ENCODE measurements at places on chromosomes 13 and 19. TPM values are rescaled to one million over a fixed set of nuclear protein-coding genes. Genes with fewer than 3 reads are reported as not detected.

The CYP2S1 gene
- total RNA-seq, result not detected

The FGF14 gene
- total RNA-seq, result not detected

DNA sequence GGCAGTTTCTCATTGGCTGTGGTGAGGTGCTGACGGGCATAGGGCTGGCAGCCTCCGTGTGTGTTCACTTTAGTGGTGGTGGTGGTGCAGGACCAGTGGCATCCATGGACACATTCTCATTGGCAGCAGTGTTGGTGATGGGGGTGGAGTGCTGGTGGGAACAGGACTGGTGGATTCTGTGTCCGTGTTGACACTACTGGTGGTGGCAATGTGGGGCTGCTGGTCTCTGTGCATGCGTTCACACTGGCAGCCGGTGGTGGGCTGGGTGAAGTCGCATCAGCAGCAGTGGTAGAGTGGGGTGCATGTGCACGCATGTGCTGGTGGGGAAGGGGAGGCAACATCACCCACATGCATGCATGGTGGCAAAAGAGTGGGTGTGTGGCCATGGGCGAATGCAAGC lies 1471.4 kb upstream of the PCDH20 start:
- H3K4me3 ChIP-seq, result no peak overlapping the region
- DNase-seq, result no peak
- H3K4me1 ChIP-seq, result no peaks in the 10 kb centered on the region
- no peaks in the 10 kb centered on the region for H3K27me3 ChIP-seq
- no peak overlapping the region for H3K27ac ChIP-seq
- H3K36me3 ChIP-seq, result no peaks in the 10 kb centered on the region

DNA sequence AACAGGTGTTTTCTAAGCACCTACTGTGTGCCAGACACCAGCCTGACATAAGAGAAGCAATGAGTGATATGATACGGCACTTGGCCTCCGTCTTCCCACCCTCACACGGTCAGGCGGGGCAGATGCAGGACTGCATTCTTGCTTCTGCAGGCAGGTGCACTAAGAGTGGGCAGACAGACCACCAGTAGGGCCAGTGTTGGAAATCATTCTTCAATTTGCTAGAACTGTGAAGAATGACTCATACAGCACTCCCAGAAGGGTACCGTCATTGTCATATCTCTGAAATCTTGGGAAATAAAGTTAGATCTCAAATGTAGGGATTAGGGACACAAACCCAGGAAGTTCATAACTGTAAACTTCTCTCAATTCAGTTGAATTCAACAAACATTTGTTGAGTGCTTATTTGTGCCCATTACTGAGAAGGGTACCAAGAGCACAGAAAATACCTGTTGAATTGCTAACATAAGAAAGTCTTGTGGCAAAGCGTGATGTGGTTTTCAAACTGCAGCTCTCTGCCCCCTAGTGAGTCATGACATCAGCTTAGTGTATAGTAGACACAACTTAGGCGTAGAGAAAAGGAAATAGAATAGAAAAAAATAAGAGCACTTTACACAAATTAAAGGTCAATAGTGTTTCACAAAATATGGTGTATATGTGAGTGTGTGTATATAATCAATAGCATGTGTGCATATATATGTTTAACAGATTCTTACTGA lies 76.1 kb downstream of the TEX26 start:
- no peak overlapping the region for H3K4me3 ChIP-seq
- no peak overlapping the region for H3K27ac ChIP-seq
- H3K36me3 ChIP-seq, result no peaks in the 10 kb centered on the region
- H3K27me3 ChIP-seq, result peaks cover 13% of the 10 kb centered on the region
- no peaks in the 10 kb centered on the region for H3K4me1 ChIP-seq

DNA sequence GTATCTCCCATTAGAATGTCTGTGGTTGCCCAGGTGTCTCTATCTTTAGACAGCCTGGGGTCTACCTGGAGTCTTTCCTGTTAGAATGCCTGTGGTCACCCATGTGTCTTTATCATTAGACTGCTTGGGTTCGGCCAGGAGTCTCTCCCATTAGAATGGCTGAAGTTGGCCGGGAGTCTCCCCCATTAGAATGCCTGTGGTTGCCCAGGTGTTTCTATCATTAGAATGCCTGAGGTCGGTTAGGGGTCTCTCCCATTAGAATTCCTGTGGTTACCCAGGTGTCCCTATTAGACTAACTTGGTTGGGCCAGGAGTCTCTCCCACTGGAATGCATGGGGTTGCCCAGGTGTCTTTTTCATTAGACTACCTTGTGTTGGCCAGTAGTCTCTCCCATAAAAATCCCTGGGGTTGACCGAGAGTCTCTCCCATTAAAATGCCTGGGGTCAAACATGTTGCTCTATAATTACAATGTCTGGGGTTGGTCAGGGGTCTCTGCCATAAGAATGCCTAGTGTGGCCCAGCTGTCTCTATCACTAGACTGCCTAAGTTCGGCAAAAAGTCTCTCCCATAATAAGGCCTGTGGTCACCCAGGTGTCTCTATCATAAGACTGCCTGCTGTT lies 1448.7 kb downstream of the UQCRFS1 start:
- H3K27ac ChIP-seq, result no peak overlapping the region
- no peaks in the 10 kb centered on the region for H3K4me1 ChIP-seq
- no peaks in the 10 kb centered on the region for H3K36me3 ChIP-seq
- H3K27me3 ChIP-seq, result no peaks in the 10 kb centered on the region

GRCh38 chr19:51686171-51686570 lies 7.0 kb upstream of the SPACA6 start:
- H3K4me3 ChIP-seq, result no peak overlapping the region
- DNase-seq, result no peak
- H3K27ac ChIP-seq, result no peak overlapping the region
- H3K4me1 ChIP-seq, result peaks cover 15% of the 10 kb centered on the region
- H3K36me3 ChIP-seq, result no peaks in the 10 kb centered on the region

GRCh38 chr19:4703671-4704316 lies 19.8 kb downstream of the DPP9 start:
- no peak overlapping the region for H3K27ac ChIP-seq
- H3K36me3 ChIP-seq, result peaks cover 55% of the 10 kb centered on the region
- H3K4me1 ChIP-seq, result no peaks in the 10 kb centered on the region
- no peak for DNase-seq

Data from CD4-positive, CD25-positive, alpha-beta regulatory T cell (primary cell).